Smooth muscle cell of trachea (primary cell): ENCODE measurements at places on chromosomes 2 and 18. TPM values are rescaled to one million over a fixed set of nuclear protein-coding genes. Genes with fewer than 3 reads are reported as not detected.

The ICOS gene
- total RNA-seq, result not detected in 2 replicates

The THSD7B gene
- total RNA-seq, result 0.33 TPM in 1 of 2 replicates, not detected in the other

The CCBE1 gene
- 69.0 and 69.4 TPM in 2 replicates for total RNA-seq

The DNAH6 gene
- total RNA-seq, result 0.17 and 0.58 TPM in 2 replicates

The CYP26B1 gene
- under 0.01 and 0.50 TPM in 2 replicates for total RNA-seq

The SKOR2 gene
- total RNA-seq, result not detected in 2 replicates
